Activated CD4-positive, alpha-beta memory T cell treated with anti-CD3 and anti-CD28 coated beads, Interleukin-2, amount 10 ng/mL, durations not matched to agents 7 days and 5 days (primary cell): ENCODE measurements at places on chromosomes 2 and 18.

DNA sequence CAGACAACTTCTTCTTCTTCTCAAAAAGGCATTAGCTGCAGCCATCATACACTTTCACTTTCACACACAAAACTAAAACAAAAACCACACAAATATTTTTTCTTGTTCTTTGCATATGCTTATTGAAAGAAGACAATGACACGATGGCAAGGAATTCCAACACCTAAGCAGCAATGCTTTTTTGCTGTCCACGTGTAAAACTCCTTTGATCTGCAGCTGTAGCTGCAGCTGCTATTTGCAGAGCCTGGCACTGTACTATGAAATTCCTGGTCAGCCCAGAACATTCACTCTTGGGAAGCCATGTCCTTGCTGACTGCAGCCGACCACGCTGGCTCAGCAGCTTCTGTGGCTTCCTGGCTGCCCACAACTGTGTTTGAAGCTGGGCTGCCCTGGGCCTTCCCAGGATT is 316.2 kb downstream of the CDH2 start:
- DNase-seq: no peak

- DNase-seq: no peak
Measured at GRCh38 chr2:203492965-203493364, 42.1 kb downstream of the RAPH1 start.

DNA sequence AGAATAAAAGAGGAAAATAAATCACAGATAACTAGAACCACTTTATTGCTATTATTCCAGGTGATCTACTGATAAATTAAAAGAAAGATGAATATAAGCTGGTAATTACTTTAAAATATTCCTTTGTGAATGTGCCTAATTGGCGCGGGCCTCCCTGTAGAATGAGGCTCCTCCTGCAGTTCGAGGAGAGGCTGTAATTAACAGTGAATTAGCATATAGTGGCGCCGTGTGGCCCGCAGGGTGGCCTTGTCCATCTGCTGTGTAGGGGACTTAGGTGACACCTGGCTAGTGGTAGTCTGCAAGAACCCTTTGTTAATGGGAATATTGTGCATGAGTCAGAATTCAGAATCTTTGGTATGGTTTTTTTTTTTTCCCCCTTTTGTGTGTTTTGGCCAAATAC is 119.8 kb downstream of the AGAP1 start:
- no peak for DNase-seq

GRCh38 chr2:10534514-10535250 is 86.6 kb upstream of the ODC1 start:
- DNase-seq: no peak

GRCh38 chr2:64049633-64050220 is 30.5 kb upstream of the VPS54 start:
- peak; percentile 81 for DNase-seq

- DNase-seq: no peak
Measured at GRCh38 chr18:62897153-62897552, 181.8 kb downstream of the PHLPP1 start.

DNA sequence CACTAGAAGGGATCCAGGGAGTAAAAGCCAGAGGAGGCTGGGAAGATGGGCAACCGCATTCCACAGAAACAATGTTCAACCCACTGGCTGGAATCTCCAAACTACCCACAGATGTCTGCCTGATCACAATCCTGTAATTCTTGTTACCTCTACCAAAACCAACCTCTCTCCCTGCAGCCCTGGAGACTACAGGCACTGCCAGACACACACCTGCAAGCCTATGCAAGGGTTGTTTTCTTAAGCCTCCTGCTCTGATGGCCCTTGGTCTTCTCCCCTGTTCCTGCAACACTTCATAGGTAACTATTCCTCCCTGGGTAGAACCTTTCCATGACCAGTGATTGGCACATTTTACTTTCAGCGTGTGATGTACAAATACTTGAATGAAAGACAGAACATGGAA is 21.9 kb downstream of the ST6GAL2 start:
- DNase-seq: no peak

DNA sequence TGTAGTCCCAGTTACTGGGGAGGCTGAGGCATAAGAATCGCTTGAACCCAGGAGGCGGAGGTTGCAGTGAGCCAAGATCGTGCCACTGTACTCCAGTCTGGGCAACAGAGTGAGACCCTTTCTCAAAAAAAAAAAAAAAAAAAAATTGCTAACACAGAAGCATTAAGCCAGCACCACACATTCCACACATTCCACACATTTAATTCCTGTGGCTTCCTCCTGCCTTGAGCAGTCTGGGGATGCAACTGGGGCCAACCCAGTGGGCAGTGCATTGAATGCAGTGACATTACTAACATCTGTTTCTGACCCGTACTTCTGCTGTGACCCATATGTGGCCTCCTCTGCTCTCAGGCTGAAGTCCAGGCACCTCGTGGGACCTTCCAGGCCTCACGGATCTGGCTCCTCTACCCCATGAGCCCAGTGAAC is 107.0 kb downstream of the BCL2L11 start:
- DNase-seq: no peak

- DNase-seq: no peak
Measured at GRCh38 chr18:407626-408224, 92.8 kb downstream of the COLEC12 start.
